OCI-LY7 (cell line): ENCODE measurements at places on chromosomes 5 and 9.

GRCh38 chr9:38024036-38024681 lies 44.9 kb downstream of the SHB start:
- no peak for DNase-seq

- no peak for DNase-seq
Measured at GRCh38 chr5:166330036-166330435, 1961.4 kb upstream of the WWC1 start.

GRCh38 chr5:75366787-75367186 lies 29.8 kb downstream of the HMGCR start:
- DNase-seq = no peak

GRCh38 chr5:56739990-56740389 lies 75.4 kb upstream of the MAP3K1 start:
- no peak for DNase-seq

GRCh38 chr5:24644761-24645160 lies at the start of gene CDH10:
Gene CDH10 (minus strand): TSS chr5:24644978. CDS start chr5:24593490, 51,488 bp downstream.
- DNase-seq = no peak

DNA sequence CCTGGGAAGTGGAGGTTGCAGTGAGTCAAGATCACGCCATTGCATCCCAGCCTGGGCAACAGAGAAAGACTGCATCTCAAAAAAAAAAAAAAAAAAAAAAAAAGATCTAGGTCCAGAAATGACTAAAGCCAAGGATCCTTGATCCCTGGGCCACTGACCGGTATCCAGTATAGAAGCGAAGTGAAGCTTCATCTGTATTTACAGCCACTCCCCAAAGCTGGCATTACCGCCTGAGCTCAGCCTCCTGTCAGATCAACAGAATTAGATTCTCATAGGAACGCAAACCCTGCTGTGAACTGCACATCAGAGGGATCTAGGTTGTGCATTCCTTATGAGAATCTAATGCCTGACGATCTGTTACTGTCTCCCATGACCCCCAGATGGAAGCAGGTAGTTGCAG lies 9.3 kb downstream of the CSNK1A1 start:
- DNase-seq = no peak

- DNase-seq = no peak
Measured at GRCh38 chr5:137580030-137580429, 80.9 kb upstream of the SPOCK1 start.

DNA sequence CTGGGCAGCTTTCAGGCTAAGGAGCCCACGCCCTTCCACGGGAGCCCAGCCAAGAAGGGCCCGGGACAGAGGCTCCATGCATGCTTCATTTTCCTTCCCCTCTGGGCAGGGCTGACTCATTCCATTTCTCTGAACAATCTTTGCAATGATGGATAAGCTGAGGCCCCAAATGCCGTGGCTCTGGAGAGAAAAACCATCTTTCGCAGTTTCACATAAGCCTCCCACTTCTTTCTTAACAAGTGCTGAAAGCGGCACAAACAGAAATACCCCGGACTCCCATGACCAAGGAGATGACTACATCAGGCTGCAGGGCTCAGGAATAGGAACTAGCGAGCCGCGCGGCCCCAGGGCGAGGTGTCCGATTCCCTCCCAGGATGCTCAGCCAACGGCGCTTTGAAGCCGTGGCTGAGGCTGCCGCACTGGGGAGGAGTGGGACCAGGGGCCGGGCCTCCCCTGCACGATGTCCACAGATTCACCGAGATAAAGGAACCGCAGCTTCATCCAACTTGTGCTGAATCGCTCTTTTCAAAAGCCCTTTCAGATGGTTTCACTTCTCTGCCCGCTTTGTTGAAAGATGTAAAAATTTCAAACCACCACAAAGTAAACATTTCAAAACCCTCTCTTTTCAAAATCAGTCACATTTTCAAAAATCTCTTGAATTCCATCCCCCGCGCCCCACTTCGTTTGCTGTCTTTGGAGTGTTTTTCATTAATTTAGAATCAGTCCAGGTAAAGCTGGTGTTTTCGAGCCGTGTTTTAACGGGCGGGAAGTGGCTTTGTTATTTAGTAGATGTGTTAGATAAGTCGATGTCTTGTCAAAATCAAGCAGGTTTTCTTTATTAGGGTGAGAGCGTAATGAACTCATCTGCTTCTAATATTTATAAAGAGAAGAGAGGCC lies 96.5 kb upstream of the LMX1B start:
- peak; percentile 24 for DNase-seq

- no peak for DNase-seq
Measured at GRCh38 chr5:150341989-150342388, 15.5 kb upstream of the TCOF1 start.

DNA sequence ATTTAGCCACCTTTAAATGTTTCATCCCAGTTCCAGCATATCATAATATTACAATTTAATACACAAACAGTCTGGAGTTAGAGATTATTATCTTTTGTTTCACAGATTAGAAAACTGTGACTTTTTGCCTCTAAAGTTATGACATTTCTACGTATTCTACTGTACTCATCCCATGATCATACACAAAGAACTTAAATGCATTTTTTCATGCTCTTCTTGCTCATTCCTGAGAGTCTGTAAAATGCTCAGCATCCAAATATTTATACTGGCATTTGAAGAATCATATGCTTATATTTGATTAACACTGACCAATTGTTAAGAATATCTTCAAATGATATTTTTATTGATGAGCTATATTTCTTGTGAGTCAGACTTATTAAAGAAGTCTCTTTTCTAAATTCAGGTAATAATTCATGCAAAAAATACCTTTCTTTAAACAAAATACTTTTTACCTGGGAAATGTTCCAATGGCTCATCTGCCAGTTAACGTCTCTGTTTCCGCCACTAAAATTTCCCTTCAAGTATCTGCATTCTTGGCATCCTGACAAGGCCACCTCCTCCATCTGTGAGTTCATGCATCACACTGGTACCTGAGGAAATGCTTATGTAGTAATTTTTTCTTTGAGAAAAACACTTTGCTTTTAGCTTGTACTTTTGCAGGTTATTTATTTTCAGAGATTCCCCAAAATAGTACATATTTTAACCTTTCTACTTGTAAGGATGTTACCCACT lies 139.6 kb upstream of the RASA1 start:
- DNase-seq = no peak

- DNase-seq = peak; percentile 26
Measured at GRCh38 chr9:107284636-107285035, 1.6 kb downstream of the RAD23B start.

DNA sequence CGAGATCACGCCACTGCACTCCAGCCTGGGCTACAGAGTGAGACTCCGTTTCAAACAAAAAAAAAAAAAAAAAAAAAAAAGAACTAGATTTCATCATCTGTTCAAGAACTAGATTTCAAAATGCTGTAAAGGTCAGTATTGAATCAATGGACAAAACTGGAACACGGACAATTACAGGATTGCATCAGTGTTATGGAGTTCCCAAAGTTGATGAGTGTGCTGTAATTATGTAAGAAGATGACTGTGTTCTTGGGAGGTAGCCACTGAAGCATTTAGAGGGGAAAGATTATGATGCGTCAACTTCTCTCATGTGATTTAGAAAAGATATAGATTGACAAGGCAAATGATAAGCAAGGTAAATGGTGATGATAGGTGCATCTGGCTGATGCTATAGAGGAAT lies 6.5 kb downstream of the FAM240B start:
- no peak for DNase-seq

GRCh38 chr9:4572184-4572826 lies 82.0 kb downstream of the SLC1A1 start:
- no peak for DNase-seq

GRCh38 chr5:10581424-10581748 lies 17.5 kb downstream of the ANKRD33B start:
- no peak for DNase-seq

- no peak for DNase-seq
Measured at GRCh38 chr5:139795074-139796001, at the start of gene PSD2. Gene PSD2 (plus strand): TSS chr5:139795808. CDS start chr5:139809441, 13,633 bp downstream.

DNA sequence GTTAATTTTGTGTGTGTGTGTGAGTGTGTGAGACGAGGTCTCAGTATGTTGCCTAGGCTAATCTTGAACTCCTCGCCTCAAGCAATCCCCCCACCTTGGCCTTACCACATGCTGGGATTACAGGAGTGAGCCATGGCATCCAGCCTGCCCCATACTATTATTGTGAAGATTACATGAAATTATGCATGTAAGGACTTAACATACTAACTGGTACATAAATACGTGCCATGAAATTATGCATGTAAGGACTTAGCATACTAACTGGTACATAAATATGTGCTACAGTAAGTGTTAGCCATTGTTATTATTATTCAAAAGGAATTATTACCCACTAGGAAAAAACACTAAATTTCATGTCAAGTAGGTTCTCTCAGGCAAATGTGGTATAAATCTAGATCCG lies 16.2 kb downstream of the DMGDH start:
- DNase-seq = no peak

DNA sequence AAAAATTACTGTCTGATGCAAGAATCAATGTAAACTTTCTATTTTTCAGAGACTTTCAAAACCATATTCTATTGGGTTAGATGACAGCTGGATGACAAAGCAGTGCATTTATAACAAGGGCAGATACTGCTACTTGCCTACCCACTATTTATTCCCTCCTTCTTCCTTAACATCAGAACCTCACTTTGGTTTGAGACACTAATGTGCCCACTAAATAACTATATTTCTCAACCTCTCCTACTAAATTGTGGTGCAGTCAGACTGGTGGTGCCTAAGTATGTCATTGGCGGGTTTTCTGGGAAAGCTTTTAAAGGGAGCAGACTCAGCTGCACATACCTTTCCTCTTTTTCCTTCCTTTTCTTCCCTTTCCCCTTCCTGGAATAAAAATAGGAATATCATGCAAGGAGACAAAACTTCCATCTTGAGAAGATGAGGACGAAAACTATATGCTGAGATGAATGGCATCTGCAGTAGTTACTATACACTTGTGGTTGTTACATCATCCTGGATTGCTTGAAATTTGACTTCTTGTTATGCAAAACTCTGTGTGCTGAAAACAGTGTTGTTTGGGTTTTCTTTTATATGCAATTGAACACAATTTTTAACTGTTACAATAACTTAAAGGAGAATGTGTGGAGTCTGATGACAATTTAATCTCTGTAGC lies 43.8 kb downstream of the PRR16 start:
- no peak for DNase-seq

GRCh38 chr9:13395156-13395555 lies 115.7 kb upstream of the MPDZ start:
- no peak for DNase-seq

- DNase-seq = no peak
Measured at GRCh38 chr5:15550502-15551112, 50.6 kb downstream of the FBXL7 start.
